ENCODE measurements at places on chromosomes 5 and 9.

GRCh38 chr5:151034422-151035379 is 14.3 kb downstream of the GPX3 start:
- no peak for DNase-seq

DNA sequence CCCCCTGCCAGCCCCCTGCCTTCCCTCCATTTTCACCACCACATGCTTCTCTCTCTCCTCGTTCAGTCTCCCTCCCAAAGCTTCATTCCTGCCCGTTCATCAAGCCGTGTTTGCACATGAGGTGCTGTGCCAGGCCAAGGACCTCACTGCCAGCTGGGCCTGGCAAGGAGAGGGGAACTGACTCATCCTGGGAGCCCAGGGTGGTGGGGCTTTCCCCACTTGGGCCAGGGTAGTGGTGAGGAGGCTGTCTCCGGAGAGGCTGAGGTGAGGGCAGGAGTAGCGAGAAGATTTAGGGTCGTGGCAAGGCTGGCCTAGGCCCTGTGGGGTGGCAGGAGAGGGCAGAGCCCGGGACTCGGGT is 30.4 kb upstream of the NOTCH1 start:
- DNase-seq = no peak

- DNase-seq = no peak
These were observed 11.8 kb downstream of the DEPDC1B start for GRCh38 chr5:60687927-60688720.

DNA sequence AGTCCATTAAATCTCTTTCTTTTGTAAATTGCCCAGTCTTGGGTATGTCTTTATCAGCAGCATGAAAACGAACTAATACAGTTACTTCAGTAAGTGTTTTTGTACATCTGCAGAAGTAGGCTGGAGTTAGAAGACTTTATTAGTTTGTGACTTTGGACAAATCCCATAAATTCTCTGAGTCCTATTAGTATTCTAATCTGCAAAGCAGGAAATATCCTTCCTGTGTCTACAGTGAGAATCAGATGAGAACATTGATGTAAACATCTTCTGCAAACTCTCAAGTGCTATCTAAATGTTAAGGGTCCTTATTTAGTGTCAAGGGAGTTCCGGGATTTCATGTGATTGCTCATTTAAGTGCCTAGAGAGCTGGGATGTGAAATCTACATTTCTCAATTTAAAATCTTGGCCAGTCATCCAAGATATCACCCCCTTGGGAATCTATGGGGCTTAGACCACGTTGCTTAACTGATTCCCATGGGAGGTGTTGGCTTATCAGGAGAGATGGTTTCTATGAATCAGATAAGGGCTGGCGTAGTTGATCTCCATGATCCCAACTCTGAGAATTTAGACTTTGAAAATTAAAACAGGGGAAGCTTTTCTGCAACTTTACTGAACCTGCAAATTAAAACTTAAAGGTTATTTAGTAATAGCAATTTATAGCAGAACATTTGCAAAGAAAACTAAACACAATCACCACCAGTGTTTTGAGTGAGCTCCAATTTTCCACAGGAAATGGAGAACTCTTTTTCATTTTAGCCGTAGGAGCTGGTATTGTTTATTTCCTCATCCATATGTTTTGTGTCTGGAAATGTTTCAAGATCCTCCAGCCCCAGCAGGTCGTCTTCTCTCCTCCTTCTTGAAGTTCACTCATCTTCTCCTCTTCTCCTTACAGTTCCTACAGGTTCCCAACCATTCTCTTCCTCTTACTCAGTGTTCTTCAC is 241.6 kb upstream of the CD180 start:
- no peak for DNase-seq

- no peak for DNase-seq
These were observed 26.6 kb downstream of the HABP4 start for GRCh38 chr9:96476591-96476990.

DNA sequence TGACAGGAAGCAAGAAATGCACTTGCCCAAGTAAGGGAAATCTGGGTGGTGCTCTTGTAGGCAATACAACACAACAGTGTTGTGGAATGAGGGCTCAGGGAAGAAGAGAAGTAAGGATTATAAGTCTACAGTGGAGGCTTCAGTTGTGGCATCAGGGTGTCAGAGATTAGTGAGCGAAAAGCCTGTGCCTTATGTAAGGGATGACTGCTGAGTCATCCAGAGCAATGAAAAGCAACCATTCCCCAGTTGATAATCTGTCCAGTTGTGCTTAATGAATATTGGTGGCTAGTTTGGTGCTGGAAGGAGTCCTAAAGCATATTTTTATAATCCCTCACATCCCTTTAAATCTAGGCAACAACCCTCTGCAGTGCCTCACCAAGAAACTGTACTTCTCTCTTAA is 42.0 kb downstream of the FBXO38 start:
- DNase-seq = no peak

DNA sequence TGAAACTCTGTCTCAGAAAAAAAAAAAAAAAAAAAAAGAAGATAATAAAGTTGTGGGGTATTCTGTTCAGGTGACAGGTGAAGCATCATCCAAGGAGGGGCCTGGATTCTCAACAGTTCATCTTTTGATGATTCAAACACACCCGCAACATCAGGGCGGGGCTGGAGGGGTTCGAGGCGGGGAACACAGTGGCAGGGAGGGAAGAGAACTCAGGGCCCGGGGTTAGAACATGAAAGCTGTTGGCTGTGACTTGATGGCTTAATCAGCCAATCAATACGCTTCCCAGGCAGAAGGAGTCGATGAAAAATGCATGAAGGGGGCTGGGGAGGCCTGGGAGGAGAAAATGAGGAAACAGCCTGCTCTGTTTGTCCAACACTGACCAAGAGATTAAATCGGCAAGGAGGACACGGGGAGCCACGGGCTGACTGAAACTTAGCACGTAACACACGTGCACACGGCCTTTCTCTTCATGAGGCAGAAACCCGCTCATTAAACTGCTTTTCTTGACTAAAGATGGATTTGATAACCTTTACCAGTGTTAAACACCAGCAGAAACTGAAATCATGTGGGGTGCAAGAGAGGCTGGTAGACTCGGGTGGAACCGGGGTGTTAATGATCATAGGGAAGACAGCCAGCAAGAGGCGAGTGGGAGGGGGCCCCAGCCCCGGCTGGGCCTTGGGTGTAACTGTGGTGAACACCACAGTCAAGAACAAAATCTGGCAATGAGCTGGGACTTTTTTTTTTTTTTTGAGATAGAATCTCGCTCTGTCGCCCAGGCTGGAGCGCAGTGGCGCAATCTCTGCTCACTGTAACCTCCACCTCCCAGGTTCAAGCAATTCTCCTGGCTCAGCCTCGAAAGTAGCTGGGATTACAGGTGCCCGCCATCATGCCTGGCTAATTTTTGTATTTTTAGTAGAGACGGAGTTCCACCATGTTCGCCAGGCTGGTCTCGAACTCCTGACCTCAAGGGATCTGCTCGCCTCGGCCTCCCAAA is 105.7 kb upstream of the RAPGEF1 start:
- DNase-seq = no peak

DNA sequence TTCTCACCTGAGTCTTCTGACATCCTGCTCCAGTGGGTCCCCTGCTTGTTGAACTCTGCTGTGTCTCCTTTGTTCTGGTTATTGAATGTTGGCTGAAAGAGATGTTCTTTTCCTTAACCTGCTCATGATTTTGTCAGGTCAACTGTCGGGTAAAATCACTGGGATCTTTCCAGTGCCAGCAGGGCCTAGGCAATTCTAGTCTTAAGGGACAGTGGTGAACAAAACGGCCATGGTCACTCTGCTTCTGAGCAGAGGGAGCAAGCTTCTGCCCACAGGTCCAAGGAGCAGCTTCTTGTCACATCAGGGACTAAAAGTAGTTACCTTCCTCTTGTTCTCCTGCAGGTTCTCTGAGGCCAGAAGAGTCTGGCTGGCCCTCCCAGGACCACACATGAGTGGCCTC is 65.6 kb downstream of the SEC61B start:
- no peak for DNase-seq

DNA sequence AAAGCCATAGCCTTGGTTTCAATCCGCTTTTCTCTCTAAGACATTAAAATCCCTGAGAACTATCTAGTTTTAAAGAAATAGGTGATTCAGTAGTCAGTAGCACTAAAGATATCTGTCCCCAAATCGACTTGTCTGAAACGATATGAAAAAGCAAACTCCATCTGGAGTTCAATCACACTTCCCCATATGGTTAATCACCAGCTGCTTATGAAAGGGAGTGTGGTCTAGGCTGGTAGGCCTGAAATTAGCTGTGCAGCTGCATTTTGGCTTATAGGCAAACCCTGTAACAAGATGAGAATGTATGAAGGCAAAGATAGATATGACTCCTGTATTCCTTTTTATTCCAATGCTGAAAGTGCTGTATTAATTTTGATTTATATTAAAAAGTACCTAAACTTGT is 65.9 kb downstream of the DMRTA1 start:
- DNase-seq = no peak

DNA sequence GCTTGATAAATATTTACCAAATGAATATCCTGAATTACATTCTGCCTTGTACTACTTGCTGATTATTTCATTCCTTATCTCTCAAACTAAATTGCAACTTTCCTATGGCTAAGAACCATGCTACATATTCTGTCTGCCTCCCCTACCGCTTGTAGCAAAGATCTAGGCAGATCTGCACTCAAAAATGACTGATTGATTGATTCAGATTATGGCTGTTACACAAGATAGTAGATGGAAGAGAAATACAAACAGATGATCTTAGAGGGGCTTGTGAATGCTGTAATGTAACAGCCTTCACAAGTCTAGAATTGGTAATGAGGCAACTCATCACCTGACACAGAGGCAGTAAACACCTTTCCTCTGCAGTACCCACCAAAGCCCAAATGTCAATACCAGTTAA is 446.1 kb downstream of the PRELID2 start:
- DNase-seq = no peak

- DNase-seq = no peak
These were observed 6.4 kb downstream of the LCN12 start for GRCh38 chr9:136958473-136958872.

DNA sequence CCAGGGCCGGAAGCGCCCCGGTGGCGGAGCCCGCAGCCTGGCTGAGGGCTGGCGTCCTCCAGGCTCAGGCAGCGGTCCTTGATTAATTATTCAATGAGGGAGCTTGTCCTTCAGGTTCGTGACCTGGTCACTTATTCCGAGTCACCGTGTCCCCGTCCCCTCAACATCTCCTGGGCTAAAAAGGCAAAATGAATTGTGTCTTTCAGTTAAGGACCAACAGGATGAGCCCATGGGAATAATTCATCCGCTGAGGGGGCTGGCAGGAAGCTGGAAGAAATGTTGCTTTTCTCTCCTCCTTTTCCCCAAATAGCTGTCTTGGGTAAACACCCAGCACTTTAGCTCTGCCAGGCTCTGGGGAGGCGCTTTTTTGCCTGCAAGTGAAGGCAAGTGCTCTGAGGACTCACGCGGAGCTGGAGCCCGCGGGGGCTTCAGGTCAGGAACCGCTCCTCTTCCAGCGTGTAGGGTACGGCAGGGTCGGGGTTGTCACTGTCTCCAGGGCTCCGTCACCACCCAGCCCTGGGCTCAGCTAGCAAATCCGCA is 13.1 kb downstream of the KCNT1 start:
- DNase-seq = no peak

DNA sequence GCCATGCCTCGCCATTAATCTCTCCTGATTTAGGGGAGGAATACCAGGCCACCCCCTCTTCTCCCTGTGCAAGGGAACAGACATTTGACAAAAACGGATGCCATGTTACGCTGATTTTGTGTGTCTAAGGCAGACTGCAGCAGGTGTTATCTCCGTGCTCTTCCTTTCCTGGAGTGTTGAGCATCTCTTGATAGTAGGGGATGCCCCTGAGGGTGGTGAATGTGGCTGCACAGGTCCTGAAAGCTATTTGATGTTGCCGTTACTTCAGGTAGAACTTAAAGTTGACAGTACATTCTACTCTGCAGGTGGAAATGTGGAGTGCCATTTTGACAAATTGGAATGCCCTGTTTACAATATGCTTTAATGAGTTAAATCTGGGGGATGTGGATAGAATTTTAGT is 21.5 kb downstream of the TENT4A start:
- no peak for DNase-seq

DNA sequence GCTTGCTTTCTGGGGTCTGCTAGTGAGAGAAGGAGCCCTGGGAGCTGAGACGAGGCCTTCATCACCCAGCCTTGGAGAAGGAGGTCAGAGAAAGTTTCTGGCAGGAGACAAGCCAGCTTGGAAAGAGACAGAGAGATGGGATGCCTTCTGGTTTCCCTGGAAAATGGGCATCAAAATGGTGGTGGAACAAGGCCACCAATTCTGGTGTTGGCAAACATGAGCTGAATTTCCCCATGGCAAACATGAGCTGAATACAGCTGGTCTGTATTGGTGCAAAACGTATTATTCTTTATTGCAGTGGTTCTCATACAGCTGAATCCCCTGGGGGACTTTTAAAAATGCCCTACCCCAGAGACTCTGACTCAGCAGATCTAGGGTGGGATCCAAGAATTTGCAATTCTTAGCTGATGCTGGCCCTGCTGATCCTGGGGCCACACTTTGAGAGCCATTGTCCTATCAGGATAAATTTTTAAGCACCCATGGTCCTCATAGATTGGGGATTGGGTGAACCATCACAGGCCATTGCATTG is 39.1 kb upstream of the S1PR3 start:
- no peak for DNase-seq

- DNase-seq = no peak
These were observed 678 bp upstream of the KIF12 start for GRCh38 chr9:114099669-114100270.

GRCh38 chr5:154205441-154206117 is 15.0 kb downstream of the GALNT10 start:
- no peak for DNase-seq

DNA sequence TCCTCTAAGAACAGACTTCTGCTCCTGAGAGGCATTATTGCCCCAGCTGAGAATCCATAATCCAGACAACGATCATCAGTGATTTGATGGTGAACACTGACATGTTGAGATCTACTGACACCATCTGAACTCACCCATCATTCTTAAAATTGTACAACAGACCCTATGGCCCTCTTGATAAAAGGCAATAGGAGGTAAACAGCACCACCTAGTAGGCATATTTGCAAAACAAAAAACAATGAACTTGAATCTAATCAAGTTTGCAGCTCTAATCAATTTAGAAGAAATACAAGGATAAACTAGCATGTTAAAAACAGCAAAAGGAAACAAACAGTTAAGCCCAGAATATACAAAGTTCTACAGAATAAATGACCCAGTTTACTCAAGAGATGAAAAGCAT is 89.6 kb downstream of the SFXN1 start:
- DNase-seq = no peak

- DNase-seq = peak; percentile 57
These were observed 16.8 kb upstream of the ACTBL2 start for GRCh38 chr5:57499262-57500050.

GRCh38 chr9:126647585-126648411 is 34.1 kb downstream of the LMX1B start:
- no peak for DNase-seq
